ENCODE measurements at places on chromosomes 2 and 18.

GRCh38 chr2:46914578-46915230 lies 902 bp downstream of the MCFD2 start:
- DNase-seq, result no peak

GRCh38 chr2:161344692-161345091 lies 36.5 kb downstream of the PSMD14 start:
- no peak for DNase-seq

DNA sequence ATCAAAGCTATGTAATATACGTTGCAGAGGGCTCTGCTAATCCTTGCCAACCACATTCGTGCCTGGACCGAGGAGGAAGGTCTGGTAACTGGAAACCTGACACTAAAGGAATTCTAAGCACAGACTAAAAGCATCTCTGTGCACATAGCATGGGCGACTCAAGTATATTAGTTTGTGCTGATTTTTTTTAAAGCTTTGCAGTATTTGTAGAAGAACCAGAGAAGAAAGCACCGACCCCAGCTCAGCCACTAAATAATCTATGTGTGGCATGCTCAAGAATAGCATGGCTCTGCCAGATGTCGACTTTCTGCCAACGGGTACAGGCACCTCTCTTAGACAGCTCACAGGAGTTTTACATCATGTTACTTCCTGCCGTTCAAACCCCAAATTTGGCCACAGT lies 73.2 kb upstream of the NRP2 start:
- DNase-seq, result no peak

DNA sequence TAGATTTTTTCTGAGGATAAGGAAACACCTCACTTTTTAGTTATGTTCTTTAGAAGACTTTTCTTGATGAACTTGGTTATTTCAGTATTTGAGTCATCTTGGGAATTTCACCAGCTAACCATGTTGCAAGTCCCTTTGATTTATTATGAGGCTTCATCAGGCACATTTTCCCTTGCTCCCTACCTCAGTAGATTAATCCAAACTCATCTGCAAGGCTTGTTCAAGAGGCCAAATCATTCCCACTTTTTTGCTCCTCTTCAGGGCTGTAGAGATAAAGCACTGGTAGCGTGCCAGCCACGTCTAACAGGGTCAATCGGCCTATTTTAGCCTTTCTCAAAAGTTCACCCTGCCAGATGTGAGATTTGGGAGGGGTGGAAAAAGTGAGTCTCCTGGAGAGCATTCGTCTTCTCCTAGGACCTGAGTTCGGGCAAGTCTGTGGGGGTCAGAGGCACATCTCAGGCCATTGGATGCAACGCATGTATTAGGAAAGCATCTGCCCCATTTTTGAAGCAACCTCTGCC lies 120.3 kb downstream of the RDH14 start:
- DNase-seq, result no peak

DNA sequence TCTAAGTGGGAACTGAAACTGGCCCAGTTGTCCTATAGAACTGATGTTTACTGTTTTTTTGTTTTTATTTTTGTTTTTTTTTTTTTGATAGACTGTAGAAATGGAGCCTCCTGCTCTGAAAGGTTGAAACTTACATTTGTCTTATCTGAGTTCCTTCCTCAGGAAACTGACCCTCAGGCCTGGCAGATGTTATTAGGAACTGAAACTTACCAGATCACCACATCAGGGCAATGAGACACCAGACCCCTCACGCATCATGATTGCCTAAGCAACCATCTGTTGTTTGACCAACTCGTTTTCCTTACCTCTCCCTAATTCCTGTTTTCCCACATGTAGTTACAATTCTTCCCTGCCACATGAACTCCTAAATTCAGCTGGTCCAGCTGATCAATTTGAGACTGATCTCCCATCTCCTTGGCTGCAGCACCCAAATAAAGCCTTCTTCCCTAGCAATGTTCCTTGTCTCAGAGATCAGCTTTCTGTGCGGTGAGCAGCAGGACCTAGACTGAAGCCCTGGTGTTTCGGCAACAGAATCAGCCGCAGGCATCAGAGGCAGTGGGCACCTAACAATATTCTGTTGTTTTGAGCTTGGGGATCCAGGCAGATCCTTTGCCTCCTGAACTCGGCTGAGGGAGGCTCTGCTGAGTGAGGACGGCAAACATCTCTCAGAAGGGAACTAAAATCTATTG lies 96.8 kb downstream of the MSH2 start:
- no peak for DNase-seq

GRCh38 chr18:7369006-7369405 lies 138.1 kb downstream of the LRRC30 start:
- DNase-seq, result no peak

DNA sequence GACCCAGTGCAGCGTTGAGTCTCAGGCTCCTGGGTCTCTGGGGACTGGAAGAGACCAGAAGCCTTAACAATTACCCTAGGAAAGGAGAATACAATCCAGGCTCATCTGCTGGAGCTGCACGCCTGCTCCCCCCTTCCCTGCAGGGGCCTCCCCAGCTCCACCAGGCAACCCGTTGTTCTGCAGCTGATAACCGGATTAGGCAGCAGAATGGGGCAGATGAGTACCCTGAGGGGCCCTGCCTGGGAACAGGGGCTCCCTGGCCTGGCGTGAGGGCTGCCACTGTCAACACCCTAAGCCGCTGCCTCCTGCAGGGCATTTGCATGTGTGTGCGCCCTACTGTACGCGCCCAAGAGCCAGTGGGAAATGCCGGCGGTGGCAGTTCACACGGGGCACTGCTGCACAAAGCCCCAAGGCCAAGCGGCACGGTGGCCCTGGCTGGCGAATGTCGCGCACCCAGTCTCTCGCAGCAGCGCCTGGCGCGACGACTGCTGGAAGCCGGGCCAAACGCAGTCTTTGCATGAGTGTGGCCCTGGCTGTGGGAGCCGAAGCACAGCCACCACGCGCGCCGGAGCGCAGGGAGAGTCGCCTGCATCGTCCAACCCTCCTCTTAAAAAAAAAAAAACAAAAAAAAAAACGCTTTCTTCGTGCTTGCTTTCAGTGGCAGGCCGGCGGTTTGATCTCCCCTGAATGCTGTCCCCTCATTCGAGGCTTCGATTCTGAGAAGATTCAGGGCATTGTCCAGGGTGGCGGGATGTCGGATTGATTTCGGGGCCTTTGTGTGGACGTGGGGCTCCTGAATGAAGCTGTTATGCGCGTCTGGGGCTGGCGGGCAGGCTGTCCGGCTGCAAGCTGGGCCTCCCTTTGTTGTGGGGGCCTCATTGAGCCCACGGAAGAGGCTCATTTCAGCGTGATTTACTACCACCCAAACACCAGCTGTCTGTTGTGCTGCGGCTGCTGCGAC lies 63.8 kb downstream of the SETBP1 start:
- peak; percentile 15 for DNase-seq

- DNase-seq, result no peak
Observed at GRCh38 chr2:25335971-25336370, 5.8 kb downstream of the DNMT3A start.

DNA sequence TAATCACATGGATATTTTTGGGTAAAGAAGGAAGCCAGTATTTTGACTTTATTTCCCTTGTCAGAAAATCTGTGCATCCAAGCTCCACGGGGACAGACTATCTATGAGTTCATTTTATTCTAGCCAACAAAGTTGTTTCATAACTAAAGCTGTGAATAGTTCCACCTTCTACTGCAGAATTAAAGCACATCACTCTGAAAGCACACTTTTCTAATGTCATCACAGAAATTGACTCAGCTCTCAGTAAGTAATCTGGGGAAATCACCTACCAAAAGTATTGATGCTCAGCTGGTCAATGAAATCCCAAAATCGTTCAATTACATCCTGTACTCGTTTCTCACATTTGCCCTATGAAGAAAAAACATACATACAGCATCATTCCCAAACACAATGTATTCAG lies 19.1 kb downstream of the IAH1 start:
- no peak for DNase-seq

Measured in progenitor cell of endocrine pancreas (in vitro differentiated cells).